Daoy (cell line): ENCODE measurements at places on chromosomes 13 and 19. TPM values are rescaled to one million over a fixed set of nuclear protein-coding genes. Genes with fewer than 3 reads are reported as not detected.
A peak's percentile ranks its signal among the peaks of the same experiment; 100 is the strongest.

DNA sequence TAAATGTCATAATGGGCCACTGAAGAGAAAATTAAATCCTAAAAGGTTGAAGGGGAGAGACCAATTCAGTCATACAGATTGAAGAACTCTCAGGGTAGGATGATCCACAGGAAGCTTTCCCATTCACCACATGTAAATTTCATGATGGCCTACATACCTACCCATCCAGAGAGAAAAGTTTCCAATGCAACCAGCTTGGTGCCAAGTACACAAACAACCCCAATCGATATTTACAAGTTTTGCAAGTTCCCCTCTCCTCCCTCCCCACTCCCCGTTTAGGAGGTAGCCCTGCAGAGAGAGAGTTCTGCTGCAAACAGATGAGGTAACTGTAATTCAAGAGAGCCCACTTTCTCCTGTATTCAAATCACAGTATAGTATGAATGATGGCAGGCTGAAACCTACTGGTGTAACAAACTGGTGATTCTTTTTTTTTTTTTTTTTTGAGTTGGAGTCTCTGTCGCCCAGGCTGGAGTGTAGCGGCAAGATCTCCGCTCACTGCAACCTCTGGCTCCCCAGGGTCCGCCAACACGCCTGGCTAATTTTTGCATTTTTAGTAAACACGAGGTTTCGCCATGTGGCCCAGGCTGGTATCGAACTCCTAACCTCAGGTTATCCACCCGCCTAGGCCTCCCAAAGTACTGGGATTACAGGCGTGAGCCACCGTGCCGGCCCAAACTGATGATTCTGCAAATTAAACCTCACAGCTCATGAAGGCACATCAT is 14.4 kb downstream of the FOXO1 start:
- no peak for DNase-seq

GRCh38 chr13:32822771-32823170 is 193.5 kb upstream of the KL start:
- DNase-seq = no peak

GRCh38 chr13:114038900-114039299 is 65.0 kb upstream of the C13orf46 start:
- DNase-seq = no peak

DNA sequence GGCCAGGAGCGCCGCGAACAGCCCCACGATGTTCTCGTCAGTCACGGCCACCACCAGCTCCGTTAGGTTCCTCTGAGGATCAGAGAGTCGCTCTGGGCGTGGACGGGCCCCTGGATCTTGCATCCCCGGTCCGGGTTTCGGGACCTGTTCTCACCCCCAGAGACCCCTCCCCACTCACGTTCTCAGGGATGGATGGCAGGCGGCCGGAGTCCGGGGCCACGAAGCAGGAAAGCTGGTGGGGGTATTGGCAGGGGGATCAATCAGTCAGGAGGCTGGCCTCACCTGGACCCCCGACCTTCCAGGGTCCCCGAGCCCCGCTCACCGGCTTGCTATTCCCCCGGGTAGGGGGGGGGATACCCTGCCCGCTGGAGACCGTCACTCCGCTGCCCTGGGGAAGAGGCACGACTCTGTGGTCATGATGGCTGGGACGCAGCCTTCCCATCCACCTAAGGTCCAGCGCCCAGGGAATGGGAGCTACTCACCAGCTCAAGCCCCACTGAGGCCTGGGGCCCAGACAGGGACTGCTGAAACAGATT is 4.6 kb downstream of the DENND1C start:
- DNase-seq = no peak

GRCh38 chr19:18440415-18440877 is 2.5 kb upstream of the ISYNA1 start:
- DNase-seq = no peak

DNA sequence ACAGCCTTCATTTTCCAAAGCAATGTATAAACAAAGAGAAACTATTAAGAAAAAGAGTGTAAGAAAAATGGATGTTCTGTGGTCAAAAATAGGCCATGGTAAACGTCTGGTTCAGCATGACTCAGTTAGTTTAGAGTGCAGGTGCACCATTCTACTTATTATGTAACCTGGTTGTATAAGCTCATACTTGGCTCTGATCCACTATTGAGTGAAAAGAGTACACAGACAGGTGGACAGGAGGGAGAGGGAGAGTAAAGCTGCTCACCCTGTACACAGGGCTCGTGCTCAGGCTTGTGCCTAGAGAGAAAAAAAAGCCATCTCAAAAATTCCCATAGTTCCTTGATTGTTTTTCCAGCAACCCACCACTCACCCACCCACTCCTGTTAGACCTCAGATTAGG is 85.8 kb upstream of the ZNF91 start:
- DNase-seq = no peak

- no peak for DNase-seq
These were observed 70.3 kb downstream of the PIBF1 start for GRCh38 chr13:72852207-72852606.

DNA sequence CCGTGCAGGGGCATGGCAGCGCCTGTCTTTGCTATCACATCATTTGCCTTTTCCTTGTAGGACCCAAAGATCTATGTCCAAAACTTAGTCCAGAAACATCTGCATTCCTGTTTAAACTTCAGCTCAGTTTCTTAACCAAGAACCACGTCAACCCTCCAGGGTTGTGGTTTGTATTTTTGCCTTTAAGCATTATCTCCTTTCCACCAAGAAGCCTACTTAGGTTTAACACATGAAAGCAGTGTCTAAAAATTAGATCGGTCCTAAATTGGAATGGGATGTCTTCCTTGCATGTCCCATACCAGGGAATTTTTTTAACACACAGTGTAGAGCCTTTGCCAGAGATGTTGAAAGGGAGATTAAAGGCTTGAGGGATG is 38.8 kb downstream of the DHRS12 start:
- no peak for DNase-seq

GRCh38 chr19:10111405-10111811 is at the start of gene P2RY11:
TSS of gene P2RY11 (plus strand) at chr19:10111693. CDS start at chr19:10111722, 29 bp downstream.
- no peak for DNase-seq

DNA sequence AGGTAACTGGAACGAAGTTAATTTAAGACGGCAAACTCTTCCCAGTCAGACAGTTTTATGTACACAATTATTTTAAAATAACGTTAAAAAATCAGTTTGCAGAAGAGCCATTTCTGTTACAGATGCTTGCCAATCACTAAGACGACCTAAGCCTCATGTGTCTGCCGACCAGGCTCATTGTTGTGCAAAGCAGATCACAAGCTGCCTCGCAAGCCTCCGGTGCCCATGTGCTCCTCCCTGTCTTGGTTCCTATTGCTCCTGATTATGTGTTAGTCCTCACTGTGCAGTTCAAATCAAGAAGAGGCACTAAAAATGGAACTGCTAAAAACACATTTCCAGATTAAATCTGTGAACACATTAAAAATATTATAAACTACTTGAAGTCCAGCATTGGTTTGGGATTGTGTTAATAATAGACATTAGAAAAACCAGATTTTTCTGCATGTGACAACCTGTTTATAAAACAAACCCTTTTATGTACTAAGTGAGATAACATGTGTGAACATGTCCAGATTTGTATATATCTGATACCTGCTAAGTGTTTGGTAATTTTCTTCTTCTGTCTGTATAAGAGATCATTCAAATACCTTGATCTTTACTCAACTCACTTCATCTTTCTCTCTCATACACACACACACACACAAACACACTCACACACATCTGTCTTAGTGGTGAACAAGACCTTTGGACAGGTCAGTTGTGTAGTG is 81.9 kb upstream of the SLC15A1 start:
- no peak for DNase-seq

DNA sequence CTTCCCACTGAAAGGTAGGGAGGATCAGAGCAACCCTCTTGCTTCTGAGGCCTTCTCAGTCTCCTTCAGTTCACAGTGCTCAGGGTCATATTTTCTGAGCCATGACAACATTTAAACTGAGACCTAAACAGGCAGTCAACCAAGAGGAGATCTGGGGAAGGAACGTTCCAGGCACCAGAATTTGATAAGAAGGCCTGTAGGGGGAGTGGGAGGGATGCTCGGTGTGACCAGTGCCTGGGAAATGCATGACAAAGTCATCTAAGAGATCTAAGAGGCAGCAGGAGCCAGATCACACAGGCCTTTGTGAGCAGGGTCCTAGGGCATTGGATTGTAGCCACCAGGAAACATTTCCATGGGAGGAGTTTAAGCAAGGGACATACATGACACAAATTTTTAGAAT is 71.6 kb downstream of the SHISA2 start:
- DNase-seq = peak; percentile 31

- peak; percentile 6 for DNase-seq
These were observed 230.8 kb downstream of the TBC1D4 start for GRCh38 chr13:75251188-75251587.

- DNase-seq = no peak
These were observed 452.7 kb downstream of the SUCLA2 start for GRCh38 chr13:47548294-47548840.

GRCh38 chr13:74226791-74227475 is 92.7 kb upstream of the KLF12 start:
- no peak for DNase-seq

GRCh38 chr13:110329798-110330461 is 22.8 kb downstream of the COL4A2 start:
- peak; percentile 76 for DNase-seq

GRCh38 chr13:45564133-45564776 is 51.3 kb downstream of the ERICH6B start:
- peak; percentile 42 for DNase-seq

- no peak for DNase-seq
These were observed 63.9 kb upstream of the MCF2L start for GRCh38 chr13:112905086-112905485.

- DNase-seq = no peak
These were observed 4.6 kb downstream of the PCDH9 start for GRCh38 chr13:67225252-67226159.

- no peak for DNase-seq
These were observed 46.3 kb downstream of the NEK5 start for GRCh38 chr13:52082601-52083000.

GRCh38 chr13:111060237-111060919 is 54.7 kb upstream of the ARHGEF7 start:
- DNase-seq = no peak

GRCh38 chr19:10936661-10937084 is 8.1 kb downstream of the TIMM29 start:
- peak; percentile 74 for DNase-seq

- no peak for DNase-seq
These were observed 362.6 kb downstream of the KCNRG start for GRCh38 chr13:50377726-50378270.

- peak; percentile 54 for DNase-seq
These were observed 24.2 kb upstream of the C13orf46 start for GRCh38 chr13:113997845-113998751.

GRCh38 chr13:46778890-46779289 is 18.1 kb downstream of the ESD start:
- no peak for DNase-seq

DNA sequence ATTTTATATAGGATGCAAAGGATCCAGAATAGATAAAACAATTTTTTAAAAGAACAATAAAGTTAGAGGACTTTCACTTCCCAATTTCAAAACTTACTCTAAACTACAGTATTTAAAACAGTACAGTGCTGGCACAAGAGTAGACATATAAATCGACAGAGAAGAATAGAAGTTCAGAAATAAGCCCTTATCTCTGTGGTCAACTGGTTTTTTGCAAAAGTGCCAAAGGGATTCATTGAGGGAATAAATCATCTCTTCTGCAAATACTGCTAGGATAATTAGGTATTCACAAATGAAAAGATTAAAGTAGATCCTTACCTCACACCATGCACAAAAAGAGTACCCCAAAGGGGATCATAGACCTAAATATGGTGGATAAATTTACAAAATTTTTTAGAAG is 431.0 kb upstream of the HTR2A start:
- no peak for DNase-seq

DNA sequence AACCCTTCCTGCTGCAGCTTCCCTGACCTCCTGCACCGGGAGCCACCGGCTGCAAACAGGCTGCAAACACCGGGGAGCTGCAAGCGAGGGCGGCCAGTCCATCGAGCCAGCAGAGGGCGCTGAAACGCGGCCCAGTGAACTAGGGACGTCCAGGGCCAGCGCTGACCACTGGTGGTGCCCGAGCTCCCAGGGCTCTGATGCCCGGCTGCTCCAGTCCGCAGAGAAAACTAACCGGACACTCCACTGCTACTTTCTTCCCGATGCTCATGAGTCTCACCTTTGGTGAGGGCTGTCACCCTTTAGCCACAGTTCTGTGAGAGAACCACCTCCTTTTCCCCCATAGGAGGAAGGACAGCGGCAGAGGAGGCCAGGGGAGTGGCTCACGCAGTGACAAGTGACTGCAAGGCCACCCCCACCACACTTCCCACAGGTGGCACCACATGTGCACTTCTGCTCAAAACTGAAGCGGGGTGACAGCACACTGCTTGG is 82.8 kb upstream of the MTIF3 start:
- peak; percentile 70 for DNase-seq

GRCh38 chr19:22427547-22427946 is 5.4 kb upstream of the ZNF98 start:
- DNase-seq = no peak

GRCh38 chr13:38590796-38591507 is 95.9 kb upstream of the FREM2 start:
- DNase-seq = no peak

DNA sequence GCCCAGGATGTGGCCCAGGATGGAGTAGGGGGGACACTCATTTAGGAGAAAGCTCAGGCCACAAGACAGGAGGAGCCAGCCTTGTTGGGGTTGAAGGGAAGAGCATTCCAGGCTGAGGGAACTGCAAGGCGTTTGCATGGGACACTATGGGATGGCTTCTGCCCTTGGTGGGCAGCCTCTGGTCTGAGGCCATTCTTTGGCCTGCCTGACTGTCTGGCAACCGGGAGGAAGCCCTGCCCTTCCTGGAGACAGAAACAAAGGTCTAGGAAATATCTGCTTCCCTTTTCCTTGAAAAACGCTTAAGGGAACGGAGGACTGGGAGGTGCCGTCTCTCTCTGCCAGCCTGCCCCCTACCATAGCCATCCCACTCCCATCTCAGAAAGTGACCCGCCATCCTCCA is 2.8 kb upstream of the ICAM1 start:
- no peak for DNase-seq

- DNase-seq = no peak
These were observed 87.8 kb downstream of the LMO7 start for GRCh38 chr13:75723901-75724300.

Gene TYROBP
- total RNA-seq = not detected in 2 replicates

Gene CACNG7
- 0.29 and 0.54 TPM in 2 replicates for total RNA-seq

Gene RUBCNL
- not detected in 2 replicates for total RNA-seq

Gene HCN2
- 0.09 and 0.97 TPM in 2 replicates for total RNA-seq

Gene LHB
- 0.60 and 4.0 TPM in 2 replicates for total RNA-seq

Gene AP1M2
- total RNA-seq = 2.7 and 12.2 TPM in 2 replicates

Gene AMER2
- total RNA-seq = 0.40 TPM in 1 of 2 replicates, not detected in the other

Gene SMAD9
- total RNA-seq = 0.30 and 0.74 TPM in 2 replicates

Gene PGLYRP1
- not detected in 2 replicates for total RNA-seq

Gene CCDC169
- total RNA-seq = 1.3 and 5.6 TPM in 2 replicates

Gene COX6B2
- total RNA-seq = not detected in 2 replicates

Gene SYMPK
- total RNA-seq = 33.0 and 55.8 TPM in 2 replicates

Gene ZSCAN4
- total RNA-seq = not detected in 2 replicates

Gene EDNRB
- total RNA-seq = 1.5 and 2.1 TPM in 2 replicates

Gene TSHZ3
- 1.8 and 2.9 TPM in 2 replicates for total RNA-seq

Gene ADPRHL1
- total RNA-seq = 0.95 and 1.4 TPM in 2 replicates

Gene S1PR2
- 3.5 and 3.7 TPM in 2 replicates for total RNA-seq

Gene SRRM5
- total RNA-seq = not detected in 2 replicates
